ENCODE measurements at places on chromosomes 16 and 17.

GRCh38 chr17:28144019-28144418, 101.5 kb downstream of the NLK start:
- no peak for DNase-seq

- no peak for DNase-seq
These were observed 1.3 kb downstream of the IGFALS start for GRCh38 chr16:1791943-1792812.

DNA sequence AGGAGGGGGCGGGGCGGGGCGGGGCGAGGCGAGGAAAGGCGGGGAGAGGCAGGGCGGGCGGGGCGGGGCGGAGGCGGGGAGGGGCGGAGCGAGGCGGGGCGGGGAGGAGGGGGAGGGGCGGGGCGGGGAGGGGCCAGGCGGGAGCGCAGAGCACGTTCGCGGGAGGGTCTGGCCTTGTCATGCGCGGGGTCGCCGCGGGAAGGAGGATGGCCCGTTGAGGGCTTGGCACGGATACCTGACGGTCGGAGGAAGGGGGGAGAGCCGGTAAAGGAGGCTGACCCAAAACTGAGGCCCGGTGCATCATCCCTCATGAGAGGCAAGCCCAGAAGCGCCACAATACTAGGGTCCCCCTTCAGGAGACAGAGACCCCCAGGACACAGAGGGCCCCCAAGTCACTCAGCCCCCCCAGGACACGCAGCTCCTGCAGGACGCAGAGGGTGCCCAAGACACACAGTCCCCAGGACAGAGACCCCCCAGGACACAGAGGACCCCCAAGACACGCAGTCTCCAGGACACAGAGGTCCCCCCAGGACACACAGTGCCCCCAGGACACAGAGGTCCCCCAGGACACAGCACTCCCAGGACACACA, 593 bp upstream of the WDR45B start:
- DNase-seq = peak; percentile 51

DNA sequence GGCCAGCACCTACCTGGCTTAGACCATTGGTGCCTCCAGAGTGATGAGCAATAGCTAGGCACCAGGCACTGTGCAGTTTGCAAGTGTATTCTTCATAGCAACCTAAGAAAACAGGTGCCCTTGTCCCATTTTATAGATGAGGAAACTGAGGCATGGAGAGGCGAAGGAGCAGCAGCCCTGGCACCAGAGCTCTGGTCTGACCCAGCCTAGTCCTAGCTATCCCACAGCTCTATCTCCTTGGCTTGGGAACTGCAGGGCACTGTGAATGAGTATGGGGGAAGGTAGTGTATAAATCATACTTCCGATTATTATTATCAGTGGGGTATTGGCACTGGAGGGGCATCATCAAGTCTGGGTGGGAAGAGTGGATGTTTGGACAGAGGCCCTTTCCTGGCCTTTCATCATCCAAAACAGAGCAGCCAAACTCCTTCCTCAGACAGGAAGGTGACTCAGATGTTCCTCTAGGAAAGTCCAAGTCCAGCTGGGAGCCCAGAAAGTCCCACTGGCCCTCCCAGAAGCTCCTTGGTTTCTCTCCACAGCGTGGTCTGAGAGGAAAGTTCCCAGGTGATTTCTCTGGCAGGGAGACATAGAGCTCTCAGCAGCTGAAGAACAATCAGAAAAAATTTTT, 32.0 kb upstream of the PLLP start:
- DNase-seq = peak; percentile 20

GRCh38 chr17:75832164-75832651, 12.0 kb downstream of the UNC13D start:
- DNase-seq = no peak

- DNase-seq = no peak
These were observed 29.7 kb upstream of the NGFR start for GRCh38 chr17:49465331-49465903.

DNA sequence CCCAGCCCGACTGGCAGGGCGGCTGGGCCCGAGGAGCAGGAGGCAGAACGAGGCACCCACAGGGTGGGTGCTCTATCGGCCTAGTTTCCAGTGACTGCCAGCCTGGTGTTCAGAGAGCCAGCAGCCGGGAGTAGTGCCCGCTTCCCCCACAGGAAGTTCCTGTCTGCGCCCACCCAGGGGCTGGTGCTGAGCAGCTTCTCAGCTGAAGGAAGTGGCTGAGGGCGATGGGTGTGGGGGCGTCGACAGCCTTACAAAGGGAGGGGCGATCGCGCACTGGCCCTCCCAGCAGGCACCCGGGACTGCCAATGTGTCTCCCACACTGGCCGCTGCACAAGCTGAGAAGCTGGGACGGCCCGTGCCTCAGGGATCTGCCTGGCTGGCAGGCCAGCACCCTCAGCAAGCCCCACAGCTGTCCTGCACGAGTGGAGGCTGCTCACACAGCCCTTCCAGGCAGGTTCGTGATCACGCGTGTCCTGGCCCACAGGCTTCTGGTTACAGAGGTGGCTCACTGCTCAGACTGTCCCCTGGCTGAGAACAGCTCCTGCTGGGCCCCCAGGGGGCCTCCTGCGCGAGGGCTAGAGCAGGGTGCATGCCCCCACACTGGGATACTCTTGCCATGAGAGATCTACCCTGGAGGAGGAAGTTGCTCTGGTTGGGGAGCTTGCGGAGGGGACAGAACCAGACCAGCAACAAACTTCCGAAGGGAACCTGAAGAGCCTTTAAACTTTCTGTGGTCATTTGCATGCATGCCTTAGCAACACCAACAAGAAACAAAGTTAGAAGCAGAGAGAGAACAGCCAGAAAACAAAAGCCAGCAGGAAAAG, 2.5 kb downstream of the RNF166 start:
- no peak for DNase-seq

DNA sequence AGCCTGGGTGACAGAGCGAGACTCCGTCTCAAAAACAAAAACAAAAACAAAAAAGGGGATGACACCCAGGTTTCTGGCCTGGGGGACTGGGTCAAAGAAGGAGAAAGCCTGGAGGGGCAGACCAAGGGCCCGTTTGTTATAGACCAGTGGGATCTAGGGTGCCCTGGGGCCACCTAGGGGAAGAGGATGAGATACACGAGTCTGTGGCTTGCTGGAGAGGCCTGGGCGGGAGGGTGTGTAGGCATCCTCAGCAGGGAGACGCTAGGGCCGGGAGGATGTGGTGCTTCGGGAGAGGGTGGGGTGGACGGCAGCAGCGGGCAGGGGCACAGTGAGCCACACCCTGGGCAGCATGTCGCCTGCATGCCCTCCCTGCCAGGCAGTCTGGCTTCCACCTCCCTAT, 17.1 kb upstream of the CRK start:
- DNase-seq = no peak

DNA sequence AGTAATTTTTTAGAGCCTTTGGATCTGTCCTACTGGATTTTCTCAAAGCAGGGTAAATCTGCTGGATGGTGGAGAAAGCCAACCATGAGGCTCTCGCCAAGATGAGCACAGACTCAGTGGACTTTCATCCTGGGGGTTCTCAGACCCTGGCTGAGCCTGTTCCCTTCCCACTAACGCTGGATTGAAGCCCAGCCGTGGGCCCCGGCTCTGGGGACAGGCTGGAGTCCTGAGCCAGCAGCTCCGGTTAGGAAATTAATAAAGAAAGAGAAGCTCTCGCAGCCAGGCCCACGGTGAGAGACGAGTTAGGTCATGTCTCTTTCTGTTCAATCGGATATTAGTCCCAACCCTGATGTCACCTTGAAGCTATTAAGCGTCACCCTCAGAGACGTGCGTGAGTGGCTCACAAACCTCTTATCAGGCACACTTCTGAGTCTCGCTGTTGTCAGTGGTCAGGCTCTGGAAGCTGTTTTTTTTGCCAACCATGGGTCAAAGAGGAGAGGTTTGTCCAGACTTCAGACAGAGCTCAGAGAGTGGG, 27.1 kb downstream of the MEOX1 start:
- no peak for DNase-seq

- no peak for DNase-seq
These were observed 59.7 kb downstream of the PDPK1 start for GRCh38 chr16:2597560-2597902.

DNA sequence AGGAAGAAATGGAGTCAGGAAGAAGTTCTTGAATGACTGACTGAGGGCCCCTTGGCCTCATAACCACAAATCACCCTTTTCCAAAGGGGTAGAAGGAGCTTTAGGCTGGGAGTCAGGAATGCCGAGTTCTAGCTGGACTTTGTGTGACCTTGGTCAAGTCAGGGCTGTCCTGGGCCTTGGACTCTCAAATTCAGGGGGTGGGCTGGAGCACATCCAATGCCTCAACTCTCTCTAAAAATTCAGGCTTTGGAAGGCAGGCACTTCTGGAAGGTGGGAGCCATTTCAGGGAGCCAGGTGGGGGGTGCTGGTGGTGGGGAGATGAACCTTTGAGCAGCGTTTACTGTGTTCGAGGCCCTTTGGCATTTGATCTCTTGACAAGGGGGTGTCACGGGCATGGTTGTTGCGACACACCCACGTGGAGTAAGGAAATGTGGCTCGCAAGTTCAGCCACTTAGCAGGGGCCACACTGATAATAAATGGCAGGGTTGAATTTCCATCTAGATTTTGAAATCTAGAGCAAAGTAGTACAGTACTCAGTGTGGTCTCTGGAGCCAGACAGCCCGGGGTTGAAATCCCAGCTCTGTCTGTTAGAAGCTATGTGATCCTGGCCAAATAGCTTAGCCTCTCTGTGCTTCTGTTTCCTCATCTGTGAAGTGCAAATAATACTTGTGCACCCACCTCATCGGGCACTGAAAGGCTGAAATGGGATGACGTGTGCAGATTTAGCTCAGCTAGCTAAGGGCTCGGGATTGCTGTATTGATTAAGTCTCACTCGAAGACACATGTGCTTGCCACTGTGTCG, 47.1 kb upstream of the CIBAR2 start:
- no peak for DNase-seq

DNA sequence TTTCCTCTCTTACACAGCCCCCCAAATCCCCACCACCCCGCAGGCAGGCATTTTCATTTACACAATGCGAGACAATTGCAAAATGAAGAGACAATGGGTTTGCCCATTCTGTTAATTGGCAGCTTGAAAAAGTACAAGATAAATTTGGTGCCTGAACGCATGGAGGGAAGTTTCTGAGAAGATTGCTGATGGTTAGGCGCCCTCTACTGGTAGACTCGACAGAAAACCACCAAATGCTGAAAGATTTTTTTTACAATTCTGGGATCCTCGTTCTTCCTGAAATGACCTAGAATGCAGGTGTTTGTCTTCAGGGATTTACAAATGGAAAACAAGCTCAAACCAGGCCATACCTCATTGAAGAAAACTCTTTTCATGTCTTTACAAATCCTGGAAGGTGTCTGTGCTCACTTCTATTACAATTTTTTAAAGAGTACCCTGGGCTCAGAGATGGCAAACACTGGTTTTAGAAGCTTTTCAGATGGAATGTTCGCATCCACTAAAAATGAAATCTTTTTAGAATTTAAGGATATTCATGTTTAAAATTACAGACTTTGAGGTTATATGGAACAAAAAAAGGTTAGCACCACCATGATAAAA, 338.5 kb downstream of the PMP22 start:
- DNase-seq = peak; percentile 32

GRCh38 chr16:72561-73548, at the start of gene RHBDF1:
Gene RHBDF1, minus strand, starts transcription at chr16:72631. Its CDS starts 7,616 bp downstream, at chr16:65015.
- DNase-seq = peak; percentile 80

GRCh38 chr17:17719199-17719940, 38.1 kb downstream of the RAI1 start:
- no peak for DNase-seq
